Caudate nucleus (tissue), 63 donors: ENCODE measurements at places on chromosomes 7 and 10.

DNA sequence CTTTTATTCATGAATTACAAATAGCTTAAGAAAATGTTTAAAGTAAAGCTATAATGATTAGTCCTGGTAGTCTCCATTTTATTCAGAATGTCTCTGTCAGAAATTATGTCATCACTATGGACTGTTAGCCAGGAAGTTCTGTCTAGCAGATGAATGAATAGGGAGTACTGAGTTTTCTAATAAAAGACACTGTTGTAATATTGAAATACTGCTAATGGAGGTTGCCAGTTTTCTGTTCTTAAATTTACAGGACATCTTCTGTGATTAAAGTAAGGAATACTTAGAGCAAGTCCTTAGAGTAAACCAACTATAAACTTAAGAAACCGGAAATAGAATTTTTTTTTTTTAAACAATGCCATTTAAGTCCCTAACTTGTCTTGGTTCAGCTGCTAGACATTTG lies 309.8 kb downstream of the ADK start:
- DNase-seq: no peak

- no peak for DNase-seq
Measured at GRCh38 chr10:29171717-29172116, 117.2 kb upstream of the LYZL1 start.

GRCh38 chr7:158979023-158979529 lies 122.7 kb downstream of the DYNC2I1 start:
- no peak for DNase-seq

- DNase-seq: no peak
Measured at GRCh38 chr10:46536171-46536570, 20.3 kb downstream of the GPRIN2 start.

DNA sequence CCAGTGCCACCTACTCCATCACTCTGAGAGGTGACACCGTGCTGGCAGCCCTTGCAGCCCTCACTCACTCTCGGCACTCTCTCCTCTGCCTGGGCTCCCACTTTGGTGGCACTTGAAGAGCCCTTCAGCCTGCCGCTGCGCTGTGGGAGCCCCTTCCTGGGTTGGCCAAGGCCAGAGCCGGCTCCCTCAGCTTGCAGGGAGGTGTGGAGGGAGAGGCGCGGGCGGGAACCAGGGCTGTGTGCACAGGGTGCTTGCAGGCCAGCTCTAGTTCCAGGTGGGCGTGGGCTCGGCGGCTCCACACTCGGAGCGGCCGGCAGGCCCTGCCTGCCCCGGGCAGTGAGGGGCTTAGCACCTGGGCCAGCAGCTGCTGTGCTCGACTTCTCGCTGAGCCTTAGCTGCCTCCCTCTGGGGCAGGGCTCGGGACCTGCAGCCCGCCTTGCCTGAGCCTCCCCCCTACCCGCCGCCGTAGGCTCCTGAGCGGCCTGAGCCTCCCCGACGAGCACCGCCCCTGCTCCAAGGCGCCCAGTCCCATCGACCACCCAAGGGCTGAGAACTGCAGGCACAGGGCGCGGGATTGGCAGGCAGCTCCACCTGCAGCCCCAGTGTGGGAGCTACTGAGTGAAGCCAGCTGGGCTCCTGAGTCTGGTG lies 48.7 kb upstream of the SLC35G1 start:
- DNase-seq: no peak

GRCh38 chr10:58856508-58857240 lies 319.8 kb upstream of the PHYHIPL start:
- no peak for DNase-seq
